A549 treated with GW870086 at 1 μM for 4 hours (cell line): ENCODE measurements at places on chromosomes 16 and 17. TPM values are rescaled to one million over a fixed set of nuclear protein-coding genes. Genes with fewer than 3 reads are reported as not detected.

Gene ZACN
- total RNA-seq: 0.18 to 0.50 TPM (median 0.40 TPM) in 5 replicates

Gene NPW
- 0.44 to 1.7 TPM (median 0.85 TPM) in 5 replicates for total RNA-seq

Gene MMP28
- total RNA-seq: 5.5 to 10.2 TPM (median 8.6 TPM) in 5 replicates

Gene GAA
- 47.4 to 57.5 TPM (median 54.4 TPM) in 5 replicates for total RNA-seq

Gene WDR59
- 21.4 to 33.0 TPM (median 30.0 TPM) in 5 replicates for total RNA-seq

Gene GPR179
- 0.02 to 0.10 TPM (median 0.03 TPM) in 5 replicates for total RNA-seq

Gene KRT33A
- total RNA-seq: not detected in 5 replicates

Gene PRPSAP2
- 40.9 to 44.9 TPM (median 42.7 TPM) in 5 replicates for total RNA-seq
